Mesenchymal stem cell (in vitro differentiated cells and primary cell): ENCODE measurements at places on chromosomes 3 and 15.

- DNase-seq, result no peak
Measured at GRCh38 chr15:90191794-90192509, 9.2 kb upstream of the SEMA4B start.

DNA sequence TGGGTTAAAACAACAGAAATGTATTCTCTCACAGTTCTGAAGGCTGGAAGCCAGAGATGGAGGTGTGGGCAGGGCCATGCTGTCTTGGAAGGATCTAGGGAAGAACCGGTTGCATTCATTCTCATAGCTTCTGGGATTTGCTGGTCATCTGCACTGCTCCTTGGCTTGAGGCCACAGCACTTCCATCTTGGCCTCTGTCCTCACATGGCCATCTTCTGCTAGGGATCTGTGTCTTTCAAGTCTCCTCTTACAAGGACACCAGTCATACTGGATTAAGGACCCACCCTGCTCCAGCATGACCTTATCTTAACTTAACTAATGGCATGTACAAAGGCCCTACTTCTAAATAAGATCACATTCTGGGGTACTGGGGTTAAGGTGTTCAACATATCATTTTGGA is 47.7 kb downstream of the RPLP1 start:
- DNase-seq, result no peak

GRCh38 chr3:49908373-49909199 is 4.9 kb upstream of the MST1R start:
- no peak for DNase-seq

- no peak for DNase-seq
Measured at GRCh38 chr3:184609476-184610244, 48.1 kb downstream of the EPHB3 start.

DNA sequence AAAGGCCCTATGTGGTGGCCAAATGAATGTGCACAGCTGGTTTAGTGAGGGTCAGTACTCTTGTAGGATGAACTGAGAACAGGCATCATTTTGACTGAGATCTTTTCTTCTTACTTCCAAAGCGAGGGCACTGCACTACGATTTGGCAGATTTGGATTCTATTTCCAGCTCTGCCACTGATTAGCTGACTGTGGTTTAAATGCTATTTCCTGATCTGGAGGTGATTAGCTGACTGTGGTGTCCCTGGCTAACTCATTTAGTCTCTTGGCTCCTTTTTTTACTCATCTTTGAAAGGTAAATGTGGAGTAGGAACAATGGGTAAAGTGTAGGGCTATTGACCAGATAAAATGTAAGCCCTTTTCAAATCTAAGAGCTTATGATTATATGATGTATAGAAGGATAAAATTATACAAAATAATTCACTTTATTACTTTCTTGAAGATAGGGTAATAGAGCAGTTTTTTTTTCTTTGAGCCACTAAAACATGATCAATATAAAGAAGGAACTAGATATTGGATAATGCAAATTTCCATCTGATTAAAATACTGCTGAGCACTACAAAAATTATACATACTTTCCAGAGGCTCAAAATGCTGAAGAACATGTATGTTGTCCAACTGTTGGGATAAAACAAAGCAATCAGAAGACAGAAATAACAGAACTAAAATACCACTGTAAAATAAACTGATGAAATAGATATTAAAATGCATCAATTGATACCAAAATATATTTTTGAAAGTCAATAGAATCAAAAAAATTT is 39.7 kb upstream of the PLOD2 start:
- DNase-seq, result no peak

GRCh38 chr3:45000823-45001222 is 24.8 kb downstream of the EXOSC7 start:
- DNase-seq, result no peak

DNA sequence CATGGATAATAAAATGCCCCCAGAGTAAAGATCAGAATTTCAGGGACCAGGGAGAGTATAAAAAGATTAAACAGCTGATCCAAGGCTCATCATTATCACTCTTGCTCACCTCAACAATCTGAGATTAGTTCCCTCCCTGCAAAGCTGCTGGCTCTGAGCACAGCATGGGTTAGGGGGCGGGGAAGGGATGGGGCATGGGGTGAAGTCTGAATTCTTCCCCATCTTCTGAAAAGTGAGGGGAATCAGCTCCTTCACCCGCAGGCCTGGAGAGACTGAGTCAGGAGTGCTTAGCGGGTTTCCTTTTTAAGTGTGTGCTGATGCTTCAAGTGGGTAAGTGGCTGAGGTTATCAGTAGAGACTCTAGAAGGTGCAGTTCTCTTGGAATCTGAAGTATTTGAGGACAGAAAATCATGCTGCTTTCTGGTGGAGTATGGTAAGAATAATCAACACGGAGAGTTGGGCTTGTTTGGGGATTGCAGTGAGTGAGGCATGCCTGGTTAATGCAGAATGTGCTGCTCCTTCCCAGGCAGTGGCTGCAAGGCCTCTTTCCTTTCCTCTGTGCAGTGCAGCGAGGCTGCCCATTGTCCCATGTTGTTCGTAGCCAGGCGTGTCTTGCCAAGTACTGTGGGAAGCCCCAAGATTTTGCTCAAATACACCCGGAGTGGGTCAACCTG is 59.2 kb upstream of the TRAK1 start:
- peak; percentile 62 for DNase-seq

DNA sequence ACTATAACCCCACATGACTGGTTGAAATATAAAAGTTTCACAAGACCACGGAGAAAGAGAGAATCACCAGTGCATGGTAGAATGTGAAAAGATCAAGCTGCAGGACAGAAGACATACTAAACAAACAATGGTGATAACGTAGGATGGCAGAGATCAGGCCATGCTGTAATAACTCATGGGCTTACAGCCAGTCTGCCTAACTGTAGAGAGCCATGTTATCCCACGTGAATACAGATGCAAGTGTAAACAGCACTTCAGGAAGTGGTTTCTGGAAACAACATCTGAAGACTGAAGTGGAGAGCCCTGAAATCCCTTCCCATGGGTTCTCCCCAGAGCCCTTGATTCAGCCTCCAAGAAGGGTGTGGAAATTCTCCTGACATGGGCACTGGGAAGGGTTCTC is 103.2 kb upstream of the SLCO2A1 start:
- peak; percentile 63 for DNase-seq
